ENCODE measurements at places on chromosomes 3 and 15. TPM values are rescaled to one million over a fixed set of nuclear protein-coding genes. Genes with fewer than 3 reads are reported as not detected.

DNA sequence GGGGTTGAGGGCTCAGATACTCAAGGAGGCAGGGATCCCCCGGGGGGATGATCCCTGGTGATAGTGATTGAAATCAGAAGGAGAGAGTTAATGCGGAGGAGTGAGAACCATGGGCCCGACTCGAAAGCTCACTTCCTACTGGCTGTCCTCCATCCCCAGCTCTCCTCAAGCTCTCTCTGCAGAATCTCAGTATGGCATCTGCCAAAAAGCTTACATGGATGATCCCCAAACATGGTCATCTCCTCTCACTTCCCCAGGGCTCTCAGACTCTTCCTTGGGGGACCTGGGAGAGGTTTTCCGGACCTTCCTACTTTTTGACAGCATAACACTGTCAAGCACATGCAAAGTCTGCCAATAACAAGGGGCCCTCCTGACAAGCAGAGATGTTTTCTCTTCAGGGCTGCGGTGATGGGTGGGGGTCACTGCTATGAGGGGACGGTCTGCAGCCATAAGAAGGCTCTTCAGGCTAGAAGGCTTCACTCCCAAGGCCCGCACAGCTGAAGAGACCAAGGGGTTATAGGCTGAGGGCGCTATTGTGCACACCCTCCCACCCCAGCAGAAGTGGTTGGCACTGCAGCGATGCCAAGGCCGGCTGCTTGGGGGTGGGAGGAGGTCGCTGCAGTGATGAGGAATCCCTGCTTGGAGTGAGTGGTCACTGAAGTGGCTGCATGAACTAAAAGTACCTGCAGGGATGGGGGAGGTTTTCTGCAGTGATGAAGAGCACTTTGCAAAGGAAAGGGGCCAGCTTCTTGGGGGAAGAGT lies 828 bp upstream of the VWA5B2 start:
- no peak for DNase-seq

OIP5 gene
- 9.7 TPM for total RNA-seq

CD200R1 gene
- total RNA-seq = not detected

GRCh38 chr3:54793171-54793570 lies 134.7 kb downstream of the LRTM1 start:
- DNase-seq = no peak

DNA sequence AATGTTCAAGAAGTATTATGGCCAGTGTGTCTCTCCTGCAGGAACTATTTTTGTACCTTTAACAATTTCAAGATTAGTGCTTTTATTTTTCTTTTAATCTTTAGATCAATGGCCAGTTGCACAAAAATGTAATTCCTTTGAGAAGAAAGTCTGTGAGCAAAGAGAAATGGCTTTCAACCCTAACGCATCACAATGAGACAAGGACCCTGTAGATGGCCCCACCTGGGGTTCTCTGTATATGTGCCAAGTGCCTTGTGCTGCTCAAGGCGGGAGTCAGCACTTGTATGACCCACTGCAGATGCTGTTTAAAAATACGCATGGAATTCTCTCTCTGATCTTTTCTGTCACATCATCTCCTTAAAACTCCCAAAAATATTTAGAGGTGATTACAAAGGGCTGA lies 453.4 kb downstream of the OCA2 start:
- no peak for DNase-seq

- no peak for DNase-seq
These were observed 138.8 kb upstream of the PLXND1 start for GRCh38 chr3:129745253-129745652.

GRCh38 chr15:52361975-52362494 lies 66.4 kb upstream of the MYO5C start:
- DNase-seq = no peak

RFTN1 gene
- total RNA-seq = 0.73 TPM

- DNase-seq = no peak
These were observed 29.6 kb upstream of the SELENOK start for GRCh38 chr3:53921296-53921695.

GPR149 gene
- total RNA-seq = not detected

PIGZ gene
- 6.0 TPM for total RNA-seq

GRCh38 chr3:49707113-49707480 lies 12.4 kb downstream of the AMIGO3 start:
- no peak for DNase-seq

GRCh38 chr3:68210635-68211034 lies 556.2 kb upstream of the SUCLG2 start:
- DNase-seq = no peak

- no peak for DNase-seq
These were observed 63.9 kb upstream of the HES1 start for GRCh38 chr3:194072097-194072428.

AGTR1 gene
- total RNA-seq = 8.2 TPM

DNA sequence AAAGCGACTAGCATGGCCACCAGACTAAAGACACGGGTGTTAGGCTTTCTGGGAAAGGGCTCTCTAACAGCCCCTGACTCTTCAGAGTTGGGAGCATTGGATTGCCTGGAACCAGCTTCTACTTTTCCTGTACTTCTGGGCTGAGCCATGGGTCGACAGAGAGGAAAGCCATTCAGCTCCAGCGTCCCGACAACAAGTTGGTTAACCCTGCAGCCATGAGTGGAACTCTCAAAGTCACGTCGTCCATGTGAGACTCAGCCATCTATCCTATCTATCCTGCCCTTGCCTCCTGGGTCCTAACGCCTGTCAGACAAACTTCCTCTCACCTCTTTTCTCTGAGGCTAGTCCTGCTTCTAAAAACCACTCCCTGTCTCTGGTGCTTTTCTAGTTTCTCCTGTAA lies 32.6 kb upstream of the TBC1D5 start:
- no peak for DNase-seq

COL6A6 gene
- 0.12 TPM for total RNA-seq

C3orf85 gene
- total RNA-seq = not detected

- no peak for DNase-seq
These were observed 9.5 kb upstream of the KNSTRN start for GRCh38 chr15:40372981-40373380.

DNA sequence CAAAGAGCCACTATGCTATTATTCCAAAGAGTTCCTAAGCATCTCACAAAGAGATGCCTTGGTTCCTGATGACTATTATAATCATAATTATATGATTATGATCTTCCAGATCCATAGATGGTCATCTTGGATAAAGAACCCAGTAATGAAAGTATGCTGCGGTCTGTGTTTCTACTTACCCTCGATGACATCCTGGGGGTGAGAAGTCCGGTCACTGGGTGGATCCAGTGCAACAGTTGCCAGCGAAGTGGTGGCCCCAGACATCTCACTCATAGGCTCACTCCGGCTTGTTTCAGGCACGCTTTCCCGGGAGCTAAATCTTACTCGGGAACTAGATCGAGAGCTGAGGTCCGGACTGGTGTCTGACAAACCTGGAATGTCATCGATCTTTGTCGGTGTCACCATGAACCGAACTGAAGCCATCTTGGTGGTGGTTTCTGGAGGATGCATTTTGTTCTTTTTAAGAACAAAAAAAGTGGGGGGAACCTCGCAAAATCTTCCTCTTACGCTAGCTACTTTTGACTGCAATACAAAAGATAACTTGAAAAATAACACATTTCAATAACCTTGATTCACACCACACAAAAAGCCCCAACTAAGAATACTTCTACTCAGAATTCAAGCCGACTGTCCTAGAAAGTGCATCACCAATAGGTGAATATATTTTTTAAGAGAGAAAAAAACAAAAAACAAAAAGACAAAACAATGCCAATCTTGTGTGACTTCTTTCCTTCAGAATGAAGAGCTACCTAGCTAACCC lies 1.2 kb downstream of the SLC12A6 start:
- no peak for DNase-seq

DNA sequence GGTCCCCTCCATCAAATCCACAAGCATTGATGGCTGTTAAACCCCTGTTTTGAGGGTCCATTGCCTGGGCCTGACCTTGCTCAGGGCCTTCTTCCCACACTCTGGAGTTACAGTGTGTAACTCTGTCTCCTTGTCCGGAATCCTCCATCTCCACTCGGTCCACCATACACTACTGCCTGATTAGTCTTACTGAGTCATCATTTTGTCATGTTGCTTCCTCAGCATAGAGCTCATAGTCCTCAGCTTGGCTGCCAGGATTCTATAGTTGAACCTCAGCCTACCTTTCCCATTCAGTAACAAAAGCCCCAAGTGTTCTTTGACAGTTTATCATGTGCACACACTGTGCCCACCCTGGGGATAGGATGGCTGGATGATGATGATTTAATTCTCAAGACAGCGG lies 113.0 kb downstream of the PDE8A start:
- no peak for DNase-seq

GRCh38 chr3:128881576-128881975 lies 2.2 kb downstream of the ACAD9 start:
- DNase-seq = no peak

- no peak for DNase-seq
These were observed 53.0 kb downstream of the EFHB start for GRCh38 chr3:19881036-19881435.

Data from progenitor cell of endocrine pancreas (in vitro differentiated cells).